ENCODE measurements at places on chromosomes 16 and 17.
A peak's percentile ranks its signal among the peaks of the same experiment; 100 is the strongest.

GRCh38 chr17:7849130-7849750, 5.6 kb upstream of the TMEM88 start:
- no peak for DNase-seq

GRCh38 chr17:867896-868489, 85.8 kb downstream of the MRM3 start:
- DNase-seq, result no peak

- DNase-seq, result no peak
Measured at GRCh38 chr16:13176711-13177110, 275.3 kb downstream of the SHISA9 start.

GRCh38 chr17:74274060-74274708, at the start of gene DNAI2:
TSS of gene DNAI2 (plus strand) at chr17:74274234. CDS start at chr17:74281818, 7,584 bp downstream.
- peak; percentile 64 for DNase-seq

GRCh38 chr16:70696355-70696754, 10.5 kb upstream of the MTSS2 start:
- no peak for DNase-seq

DNA sequence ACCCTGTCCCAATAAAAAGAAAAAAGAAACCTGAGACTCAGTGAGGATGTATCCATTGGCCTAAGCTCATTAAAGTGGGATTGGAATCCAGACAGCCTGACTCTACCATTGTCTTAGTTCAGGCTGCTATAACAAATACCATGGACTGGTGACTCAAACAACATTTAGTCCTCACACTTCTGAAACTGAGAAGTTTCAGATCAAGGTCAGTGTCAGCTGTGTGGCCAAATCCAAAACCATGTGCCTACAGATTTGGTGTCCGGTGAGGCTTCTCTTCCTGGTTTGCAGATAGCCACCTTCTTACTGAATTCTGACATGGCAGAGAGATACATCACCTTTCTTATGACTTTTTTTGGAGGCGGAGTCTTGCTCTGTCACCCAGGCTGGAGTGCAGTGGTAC, 53.3 kb upstream of the KDM8 start:
- DNase-seq, result no peak

GRCh38 chr16:3728424-3729160, 11.3 kb upstream of the TRAP1 start:
- DNase-seq, result no peak

GRCh38 chr17:35373984-35374765, 754 bp upstream of the SLFN11 start:
- peak; percentile 36 for DNase-seq

DNA sequence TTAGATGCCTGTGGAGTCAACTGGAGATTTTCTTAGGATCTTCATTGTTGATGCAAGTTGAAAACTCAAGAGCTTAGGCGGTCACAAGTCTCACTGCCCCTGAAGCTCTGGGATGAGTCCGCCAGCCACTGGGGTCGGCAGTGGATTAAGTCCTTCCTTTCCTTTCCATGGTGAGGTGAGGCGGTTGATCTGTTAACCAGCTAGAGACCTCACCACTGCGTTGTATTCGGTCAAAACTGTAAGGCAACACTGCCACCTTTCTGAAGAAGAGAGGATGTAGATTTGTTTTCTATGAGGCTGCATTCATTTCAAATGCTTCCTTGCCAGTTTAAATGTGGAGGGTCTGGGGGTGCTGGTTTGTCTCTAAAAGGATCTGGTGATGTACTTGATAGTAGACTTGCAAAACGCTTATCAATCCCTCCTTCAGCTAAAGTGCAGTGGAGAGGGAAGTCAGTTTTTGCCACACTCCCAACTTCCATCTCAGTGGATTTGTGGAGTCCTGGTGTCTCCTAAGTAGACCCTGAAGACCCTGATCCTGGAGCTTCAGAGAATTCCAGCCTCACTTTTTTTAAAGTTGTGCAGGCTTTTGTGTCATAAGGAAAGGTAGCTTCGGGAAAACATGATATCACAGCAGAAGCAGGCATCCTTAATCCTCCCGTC, 1.7 kb downstream of the MYOCD start:
- no peak for DNase-seq
